SW 1271 (cell line): ENCODE measurements at places on chromosomes 16 and 17.

DNA sequence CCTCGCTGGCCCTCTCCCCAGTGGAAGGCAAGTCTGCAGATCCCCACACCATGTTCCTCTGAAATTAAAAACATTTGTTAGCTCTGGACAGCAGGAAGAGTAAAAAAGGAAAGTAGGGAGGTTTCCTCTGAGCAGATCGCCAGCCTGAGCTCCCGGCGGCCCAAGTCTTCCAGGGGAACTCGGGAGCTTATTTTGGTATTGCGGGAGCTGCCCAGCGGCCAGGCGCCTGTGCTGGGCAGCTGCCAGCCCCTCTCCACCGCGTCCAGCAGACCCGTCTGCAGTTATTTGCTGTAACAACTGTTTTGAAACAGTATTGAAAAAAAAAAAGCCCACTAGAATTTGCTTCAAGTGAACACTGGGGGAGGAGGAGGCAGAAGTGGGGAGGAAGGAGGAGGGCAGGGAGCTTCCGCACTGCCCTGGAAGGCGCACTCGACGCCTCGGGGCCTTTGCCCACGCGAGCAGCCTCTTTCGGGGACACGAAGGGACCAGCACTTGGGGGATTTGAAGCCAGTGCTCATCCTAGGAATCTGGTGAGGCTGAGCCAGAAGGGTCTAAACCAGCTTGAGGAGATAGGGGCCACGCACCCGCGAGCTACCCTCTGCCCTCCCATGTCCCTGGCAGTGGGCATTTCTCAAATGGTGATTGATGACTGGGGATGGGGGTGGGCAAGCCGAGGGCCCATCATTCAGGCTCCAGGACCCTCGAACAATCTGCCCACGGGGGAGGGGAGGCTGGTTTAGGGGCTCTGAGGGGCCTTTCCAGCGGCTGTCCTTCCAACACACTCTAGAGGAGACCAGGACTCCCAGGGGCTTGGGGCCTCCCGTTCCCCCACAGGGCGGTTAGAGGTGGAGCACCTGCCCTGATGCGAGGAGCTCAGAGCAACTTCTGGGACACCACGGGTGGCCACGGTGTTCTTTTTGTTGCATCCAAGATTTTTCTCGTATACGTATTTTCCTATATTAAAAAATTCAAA, 3.0 kb upstream of the BAHCC1 start:
- DNase-seq, result no peak

DNA sequence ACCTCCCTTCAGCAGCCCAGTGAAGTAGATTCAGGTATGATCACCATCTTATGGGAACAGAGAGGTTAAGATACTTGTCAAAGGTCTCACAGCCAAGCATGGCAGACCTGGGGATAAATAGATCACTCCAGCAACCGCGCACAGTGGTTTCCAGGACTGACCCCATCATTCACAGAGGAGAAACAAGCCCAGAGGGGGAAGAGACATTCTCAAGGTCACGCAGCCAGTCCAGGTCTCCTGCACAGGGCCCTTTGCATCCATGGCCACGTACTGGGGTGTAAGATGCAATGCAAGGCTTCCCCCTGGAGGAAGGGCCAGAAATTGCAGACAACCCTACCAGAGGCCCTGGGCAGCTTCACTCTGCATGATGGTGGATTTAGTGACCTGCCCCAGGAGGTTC, 19.9 kb downstream of the TLE7 start:
- peak; percentile 10 for DNase-seq

GRCh38 chr17:40340880-40341807, 23.4 kb downstream of the GJD3 start:
- DNase-seq, result peak; percentile 42

DNA sequence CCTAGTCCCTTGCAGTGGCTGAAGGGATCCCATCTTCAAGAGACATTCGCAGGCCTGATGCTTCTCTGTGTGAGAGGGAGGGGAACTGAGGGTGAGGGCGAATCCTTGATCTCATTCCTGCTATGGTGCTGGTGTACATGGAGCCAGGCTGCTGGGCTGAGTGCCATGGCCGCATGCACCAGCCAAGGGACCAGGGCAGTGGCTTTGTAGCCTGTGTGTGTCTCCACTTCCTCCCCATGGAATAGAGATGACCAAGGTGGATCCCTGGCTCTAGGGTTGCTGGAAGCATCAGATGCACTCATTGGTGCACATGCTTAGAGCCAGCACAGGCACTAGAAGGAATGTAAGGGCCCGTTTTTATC, 195.0 kb downstream of the FOXL1 start:
- no peak for DNase-seq

DNA sequence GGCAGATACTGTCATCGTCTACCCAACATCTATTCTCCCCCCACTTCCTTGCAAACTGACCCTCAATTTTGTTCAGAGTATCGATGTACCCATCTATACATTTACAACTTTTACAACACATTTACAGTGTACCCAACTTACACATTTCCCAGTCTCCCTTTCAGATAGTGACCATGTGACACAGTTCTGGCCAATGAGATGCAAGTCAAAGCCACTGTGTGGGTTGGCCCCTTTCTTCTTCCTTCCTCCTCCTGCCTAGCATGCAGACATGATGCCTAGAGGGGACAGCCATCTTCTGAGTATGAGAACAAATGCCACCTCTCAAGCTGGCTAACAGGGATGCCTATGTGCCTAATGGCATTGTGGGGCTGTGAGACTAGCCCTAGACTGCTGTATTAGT, 11.3 kb upstream of the NFAT5 start:
- DNase-seq, result no peak

GRCh38 chr17:77127735-77128361, 12.9 kb upstream of the SEC14L1 start:
- no peak for DNase-seq

- DNase-seq, result no peak
Measured at GRCh38 chr17:67294451-67295199, 49.6 kb upstream of the HELZ start.

GRCh38 chr17:4548721-4549531, 6.3 kb downstream of the MYBBP1A start:
- DNase-seq, result no peak

GRCh38 chr17:16353317-16354174, at the start of gene CENPV:
CENPV (minus strand) TSS chr17:16353469; CDS start chr17:16353436, 33 bp downstream.
- peak; percentile 56 for DNase-seq

DNA sequence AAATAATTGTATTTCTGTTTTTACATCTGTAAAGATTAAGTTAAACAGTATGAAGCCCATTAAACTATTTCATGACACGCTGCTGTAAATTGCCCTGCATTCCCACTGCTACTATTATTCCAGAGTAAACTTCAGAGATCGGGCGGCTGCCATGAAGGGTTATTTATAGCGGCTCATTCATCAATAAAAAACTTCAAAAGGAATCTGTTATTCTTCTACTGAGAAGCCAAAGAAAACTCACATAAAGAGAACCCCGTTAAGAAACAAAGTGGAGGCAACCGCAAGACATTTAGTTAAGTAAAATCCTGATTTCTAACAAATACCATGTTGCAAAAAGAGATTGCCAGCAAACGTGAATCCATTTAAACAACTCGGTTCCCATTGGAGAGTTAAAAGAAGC, 16.4 kb downstream of the FOXL1 start:
- DNase-seq, result no peak

- no peak for DNase-seq
Measured at GRCh38 chr16:1527836-1528811, 5.3 kb upstream of the TMEM204 start.

DNA sequence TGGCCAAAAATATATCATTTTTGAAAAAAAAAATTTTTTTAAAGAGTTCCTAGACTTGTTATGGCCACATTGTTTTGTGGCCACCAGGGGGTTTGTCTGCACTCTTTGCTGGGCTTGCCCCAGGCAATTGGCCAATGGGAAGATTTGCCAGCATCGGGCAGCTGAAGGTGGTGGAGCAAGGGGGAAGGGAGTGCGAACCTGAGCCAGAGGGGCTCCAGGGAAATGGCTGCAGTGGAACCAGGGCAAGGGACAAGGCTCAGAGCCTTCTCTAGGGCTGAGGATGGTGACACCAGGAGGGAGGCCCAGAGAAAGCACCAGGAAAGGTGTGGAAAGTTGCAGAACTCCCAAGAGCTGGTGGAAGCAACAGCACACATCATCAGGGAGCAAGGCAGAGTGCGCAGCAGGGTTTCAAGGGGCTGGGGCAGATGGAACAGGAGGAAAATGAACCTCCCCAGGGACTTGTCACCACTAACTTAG, 15.5 kb upstream of the CMIP start:
- no peak for DNase-seq

- DNase-seq, result no peak
Measured at GRCh38 chr17:60351012-60351695, 40.8 kb downstream of the USP32 start.

DNA sequence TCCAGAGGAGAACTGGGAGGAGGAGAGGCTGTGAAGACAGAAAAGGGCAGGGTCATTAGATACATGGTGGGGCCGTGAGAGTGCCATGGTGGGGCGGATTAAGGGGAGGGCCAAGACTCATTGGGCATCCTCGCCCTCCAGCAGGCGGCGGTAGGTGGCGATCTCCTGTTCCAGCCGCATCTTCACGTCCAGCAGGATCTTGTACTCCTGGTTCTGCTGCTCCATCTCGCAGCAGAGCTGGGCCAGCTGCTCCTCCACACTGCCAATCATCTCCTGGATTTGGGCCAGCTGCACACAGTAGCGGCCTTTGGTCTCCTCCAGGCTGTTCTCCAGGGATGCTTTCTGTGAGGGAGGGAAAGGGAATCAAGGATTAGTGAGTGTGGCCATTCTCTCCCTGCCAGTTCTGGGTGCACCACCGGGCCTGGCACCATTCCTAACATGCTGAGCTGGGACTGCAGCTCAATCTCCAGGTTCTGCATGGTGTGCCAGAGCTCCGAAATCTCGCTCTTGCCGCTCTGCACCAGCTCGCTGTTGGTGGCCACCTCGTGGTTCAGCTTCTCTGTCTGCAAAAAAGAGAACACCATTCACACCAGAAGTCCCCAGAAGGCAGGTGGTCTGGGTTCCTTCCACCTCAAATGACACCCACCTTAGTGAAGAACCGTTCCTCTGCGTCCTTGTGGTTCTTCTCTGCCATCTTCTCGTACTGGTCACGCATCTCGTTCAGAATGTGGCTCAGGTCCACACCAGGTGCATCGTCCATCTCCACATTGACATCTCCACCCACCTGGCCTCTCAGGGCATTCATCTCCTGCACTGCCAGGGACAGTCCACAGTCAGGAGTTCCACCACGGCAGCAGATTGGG, 129.0 kb downstream of the CCDC144A start:
- no peak for DNase-seq

GRCh38 chr17:80292521-80292971, 31.9 kb downstream of the RNF213 start:
- no peak for DNase-seq

- DNase-seq, result no peak
Measured at GRCh38 chr16:1220841-1221627, 4.0 kb downstream of the TPSG1 start.

DNA sequence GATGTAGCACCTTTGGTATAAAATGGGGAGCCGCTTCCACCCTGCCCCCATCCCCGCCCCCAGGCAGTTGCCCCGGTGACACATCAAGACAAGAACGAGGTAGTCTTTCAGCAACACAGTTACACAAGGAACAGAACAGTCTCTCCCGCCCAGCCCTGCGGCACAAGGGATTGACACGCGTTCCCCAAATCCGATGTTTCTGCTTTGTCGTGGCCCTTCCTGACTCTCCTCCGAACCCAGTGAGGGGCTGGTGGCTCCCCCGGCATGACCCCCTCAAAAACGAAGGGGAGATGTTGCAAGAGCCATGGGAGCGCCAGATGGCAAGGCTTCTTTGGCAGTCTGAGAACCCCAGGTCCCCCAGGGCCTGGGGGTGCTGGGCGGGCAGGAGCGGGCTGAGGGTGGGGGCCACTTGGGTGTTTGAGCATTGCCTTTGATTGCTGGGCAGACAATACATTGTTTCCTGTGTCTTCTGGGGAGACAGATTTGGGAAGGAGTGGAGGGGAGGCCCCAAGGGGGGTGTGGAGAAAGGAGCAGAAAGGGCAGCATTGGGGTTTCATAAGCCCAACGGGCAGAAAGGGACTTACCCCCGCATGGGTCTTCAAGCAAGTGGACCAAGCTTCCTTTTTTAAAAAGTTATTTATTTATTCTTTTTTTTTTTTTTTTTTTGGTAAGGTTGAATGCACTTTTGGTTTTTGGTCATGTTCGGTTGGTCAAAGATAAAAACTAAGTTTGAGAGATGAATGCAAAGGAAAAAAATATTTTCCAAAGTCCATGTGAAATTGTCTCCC, 16.6 kb downstream of the COL1A1 start:
- no peak for DNase-seq

DNA sequence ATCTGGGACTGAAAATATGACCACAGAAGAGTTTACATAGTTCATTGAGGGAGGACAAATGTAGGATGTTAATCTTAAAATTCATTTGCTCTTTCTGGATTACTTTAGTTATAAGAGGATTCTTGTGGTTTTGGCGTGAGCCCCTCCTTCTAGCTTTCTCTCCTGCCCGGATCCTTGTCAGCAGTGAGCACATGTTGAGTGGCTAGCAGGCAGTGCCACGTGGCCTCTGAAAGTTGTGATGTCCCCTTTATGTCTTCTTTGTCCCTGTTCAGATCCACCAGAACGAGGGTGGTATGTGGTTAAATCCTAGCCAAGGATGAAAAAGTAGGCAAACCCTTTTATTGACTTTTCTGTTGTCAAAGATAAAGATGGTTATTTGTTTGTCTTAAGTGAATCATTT, 83.8 kb downstream of the GNAO1 start:
- no peak for DNase-seq

DNA sequence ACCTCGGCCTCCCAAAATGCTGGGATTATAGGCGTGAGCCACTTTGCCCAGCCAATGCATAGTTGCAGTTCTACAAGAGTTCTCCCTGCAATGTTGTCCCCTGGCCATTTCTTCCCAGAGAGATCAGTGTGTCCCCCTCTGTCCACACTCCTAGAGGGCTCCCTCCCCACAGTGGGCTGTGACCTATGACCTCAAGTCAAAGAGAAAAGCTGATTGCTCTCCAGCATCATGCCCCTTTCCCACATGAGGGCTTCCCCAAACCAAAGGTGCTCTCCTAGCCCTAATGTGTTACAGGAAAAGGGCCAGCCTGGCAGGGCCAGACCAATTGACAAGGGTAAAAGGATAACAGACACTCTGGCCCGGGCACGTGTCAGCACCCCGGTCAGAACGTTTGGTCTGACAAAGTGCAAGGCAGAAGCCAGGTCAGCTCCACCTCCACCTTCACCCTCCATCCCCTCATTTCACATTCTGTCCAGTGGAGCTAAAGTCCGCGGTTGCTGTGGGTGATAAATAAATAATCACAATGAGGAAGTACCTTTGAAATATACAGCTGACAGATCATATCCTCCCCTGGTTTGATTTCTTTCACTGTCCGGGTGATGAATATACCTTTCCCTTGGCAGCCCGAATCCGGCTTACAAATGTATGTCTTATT, 17.8 kb downstream of the TTLL6 start:
- no peak for DNase-seq

- no peak for DNase-seq
Measured at GRCh38 chr17:45700171-45701090, 83.7 kb upstream of the CRHR1 start.

- DNase-seq, result no peak
Measured at GRCh38 chr16:85990861-85991301, 91.9 kb downstream of the IRF8 start.

DNA sequence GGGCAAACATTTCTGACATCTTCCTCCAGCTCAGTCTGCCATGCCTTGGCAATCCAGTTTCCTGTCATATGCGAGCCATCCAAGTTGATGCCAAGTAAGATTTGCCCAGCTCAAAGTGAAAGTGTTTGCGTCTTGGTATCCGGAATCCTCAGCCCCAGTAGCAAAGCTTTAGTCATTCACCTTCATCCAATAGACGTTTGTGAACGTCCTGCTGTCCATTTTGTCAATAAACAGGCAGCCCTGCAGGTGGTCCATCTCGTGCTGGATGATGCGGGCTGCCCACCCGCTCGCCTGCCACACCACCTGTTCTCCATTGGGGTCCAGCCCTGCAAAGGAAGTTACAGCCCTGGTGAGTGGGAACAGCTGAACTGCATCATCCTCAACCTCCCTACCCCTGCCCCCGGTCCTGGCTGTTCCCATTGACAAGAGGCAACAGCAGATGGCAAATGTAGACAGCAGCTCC, 1.5 kb downstream of the PDF start:
- DNase-seq, result no peak
